ENCODE measurements at places on chromosomes 1 and 21.

DNA sequence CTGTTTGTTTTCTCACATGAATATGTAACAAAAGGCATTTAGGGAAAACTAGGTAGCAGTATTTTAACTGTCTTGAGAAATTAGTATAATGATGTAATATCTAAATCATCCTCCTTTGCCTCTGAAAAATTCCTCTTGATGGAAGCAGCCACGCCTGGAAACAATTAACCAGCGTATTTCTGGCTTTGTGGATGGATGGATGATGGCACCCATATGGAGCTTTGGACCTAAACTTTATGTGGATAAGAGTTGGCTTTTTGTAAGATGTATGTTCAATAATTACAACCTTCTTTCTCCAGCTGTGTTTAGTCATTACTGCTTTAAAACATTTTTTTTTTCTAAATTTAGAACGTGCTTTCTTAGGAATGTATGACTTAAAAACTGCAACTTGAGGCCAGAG lies 12.7 kb downstream of the CDCA8 start:
- no peak overlapping the region for H3K27ac ChIP-seq
- no peak for DNase-seq
- no peaks in the 10 kb centered on the region for H3K4me1 ChIP-seq
- H3K4me3 ChIP-seq: no peak overlapping the region
- H3K27me3 ChIP-seq: no peaks in the 10 kb centered on the region
- no peaks in the 10 kb centered on the region for H3K36me3 ChIP-seq

GRCh38 chr1:15384301-15384901 lies 25.3 kb upstream of the EFHD2 start:
- H3K27me3 ChIP-seq: no peaks in the 10 kb centered on the region
- H3K4me1 ChIP-seq: no peaks in the 10 kb centered on the region
- H3K27ac ChIP-seq: no peak overlapping the region
- H3K36me3 ChIP-seq: no peaks in the 10 kb centered on the region
- no peak overlapping the region for H3K4me3 ChIP-seq

DNA sequence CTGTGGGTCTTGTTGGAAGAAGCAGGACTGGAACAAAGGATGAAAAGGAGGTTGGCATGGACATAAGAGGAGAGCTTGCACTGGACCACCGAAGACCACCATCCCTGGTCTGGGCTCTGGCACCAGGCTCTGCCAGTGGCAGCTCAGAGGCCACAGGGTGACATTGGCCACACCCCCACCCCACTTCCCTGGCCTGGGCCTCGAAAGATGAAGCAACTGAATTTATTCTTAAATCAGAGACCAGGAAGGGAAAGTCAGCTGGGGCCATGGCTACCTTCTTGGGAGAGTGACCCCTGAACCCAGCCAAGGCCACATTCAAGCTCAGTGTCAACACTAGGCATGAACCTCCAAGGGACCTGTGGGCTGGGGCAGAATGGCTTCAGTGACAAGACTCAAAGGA lies 4.0 kb downstream of the KLHDC7A start:
- H3K27ac ChIP-seq: no peak overlapping the region
- H3K4me1 ChIP-seq: peaks cover 37% of the 10 kb centered on the region
- H3K4me3 ChIP-seq: no peak overlapping the region
- DNase-seq: no peak
- no peaks in the 10 kb centered on the region for H3K36me3 ChIP-seq

- peaks cover 5% of the 10 kb centered on the region for H3K36me3 ChIP-seq
- H3K27me3 ChIP-seq: no peaks in the 10 kb centered on the region
- no peak overlapping the region for H3K27ac ChIP-seq
- H3K4me1 ChIP-seq: peaks cover 7% of the 10 kb centered on the region
- no peak overlapping the region for H3K4me3 ChIP-seq
- no peak for DNase-seq
These were observed 15.9 kb upstream of the SRSF4 start for GRCh38 chr1:29197590-29197924.

GRCh38 chr1:22241250-22241649 lies 98.4 kb upstream of the WNT4 start:
- H3K4me3 ChIP-seq: no peak overlapping the region
- H3K27ac ChIP-seq: no peak overlapping the region
- no peak for DNase-seq
- no peaks in the 10 kb centered on the region for H3K36me3 ChIP-seq
- H3K27me3 ChIP-seq: no peaks in the 10 kb centered on the region
- no peaks in the 10 kb centered on the region for H3K4me1 ChIP-seq

DNA sequence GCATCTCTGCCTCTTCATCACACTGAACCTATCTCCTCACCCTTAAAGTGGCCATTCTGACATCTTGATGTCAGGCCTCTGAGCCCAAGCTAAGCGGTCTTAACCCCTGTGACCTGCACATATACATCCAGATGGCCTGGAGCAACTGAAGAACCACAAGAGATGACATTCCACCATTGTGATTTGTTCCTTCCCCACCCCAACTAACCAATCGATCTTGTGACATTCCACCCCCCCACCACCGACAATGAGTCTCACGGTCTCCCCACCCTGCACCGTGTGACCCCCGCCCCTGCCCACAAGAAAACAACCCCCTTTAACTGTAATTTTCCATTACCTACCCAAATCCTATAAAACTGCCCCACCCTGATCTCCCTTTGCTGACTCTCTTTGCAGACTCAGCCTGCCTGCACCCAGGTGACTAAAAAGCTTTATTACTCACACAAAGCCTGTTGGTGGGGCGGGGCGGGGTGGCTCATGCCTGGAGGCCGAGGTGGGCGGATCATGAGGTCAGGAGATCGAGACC lies 21.0 kb upstream of the PINK1 start:
- H3K4me3 ChIP-seq: no peak overlapping the region
- H3K27ac ChIP-seq: no peak overlapping the region
- no peaks in the 10 kb centered on the region for H3K36me3 ChIP-seq
- DNase-seq: no peak

DNA sequence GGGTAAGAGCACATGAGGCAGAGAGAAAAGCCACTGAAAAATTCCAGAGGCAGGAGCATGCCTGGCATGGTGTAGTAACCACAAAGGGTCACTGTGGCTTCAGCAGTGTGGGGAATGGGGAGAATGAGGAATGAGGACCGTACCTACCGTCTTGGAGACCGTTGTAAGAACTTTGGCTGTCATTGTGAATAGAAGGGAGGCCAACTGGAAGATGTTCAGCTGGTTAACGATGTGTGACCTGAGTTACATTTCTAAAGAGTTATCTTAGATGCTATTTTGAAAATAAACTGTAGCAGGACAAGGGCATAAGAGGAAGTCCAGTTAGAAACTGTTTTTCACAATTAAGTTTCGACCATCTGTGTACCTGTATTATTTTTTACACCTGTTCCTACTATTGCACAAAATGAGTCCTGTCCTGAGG lies 365.5 kb upstream of the SGIP1 start:
- H3K27ac ChIP-seq: no peak overlapping the region
- H3K27me3 ChIP-seq: no peaks in the 10 kb centered on the region
- DNase-seq: no peak
- no peaks in the 10 kb centered on the region for H3K4me1 ChIP-seq
- no peak overlapping the region for H3K4me3 ChIP-seq

- no peak for DNase-seq
- H3K4me1 ChIP-seq: peaks cover 14% of the 10 kb centered on the region
- no peak overlapping the region for H3K4me3 ChIP-seq
These were observed 4.7 kb downstream of the CPLANE2 start for GRCh38 chr1:16232316-16232710.

GRCh38 chr1:114607223-114607622 lies 25.8 kb upstream of the BCAS2 start:
- no peaks in the 10 kb centered on the region for H3K4me1 ChIP-seq
- H3K4me3 ChIP-seq: no peak overlapping the region
- no peak for DNase-seq

DNA sequence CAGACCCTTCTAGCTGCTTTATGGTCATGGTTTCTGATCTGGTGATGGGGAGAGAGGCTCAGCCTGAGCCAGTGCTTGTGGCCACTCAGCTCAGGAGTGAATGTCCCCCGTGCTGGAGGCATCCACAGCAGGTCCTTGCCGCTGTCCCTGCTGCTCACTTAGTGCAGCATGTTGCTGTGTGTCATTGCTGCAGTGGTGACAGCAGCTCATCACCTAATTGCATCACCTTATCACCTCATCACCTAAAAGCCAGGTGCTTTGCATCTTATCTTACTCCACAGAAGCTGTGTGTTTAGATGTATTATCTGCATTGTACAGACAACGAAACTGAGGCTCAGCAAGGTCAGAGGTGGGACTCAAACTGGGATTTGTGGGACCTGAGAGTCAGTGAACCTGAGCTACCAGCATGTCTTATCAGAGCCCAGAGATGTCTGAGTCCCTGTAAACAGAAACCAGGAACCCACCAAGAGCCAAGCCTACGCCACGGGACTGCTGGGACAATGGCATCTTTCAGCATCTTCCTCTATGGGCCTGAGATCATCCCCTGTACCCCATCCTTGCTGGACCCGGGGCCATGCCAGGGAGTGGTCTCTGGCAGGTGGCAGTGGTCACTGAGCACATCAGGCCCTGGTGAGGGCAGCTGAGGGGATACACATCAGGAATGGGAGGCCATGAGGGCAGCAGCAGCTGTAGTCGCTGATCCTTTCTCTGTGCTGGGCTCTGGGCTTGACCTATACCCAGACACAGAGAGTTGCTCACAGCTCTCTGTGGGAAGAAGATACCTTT lies 6.5 kb downstream of the PODN start:
- H3K4me1 ChIP-seq: no peaks in the 10 kb centered on the region
- H3K27me3 ChIP-seq: no peaks in the 10 kb centered on the region
- no peak overlapping the region for H3K27ac ChIP-seq

GRCh38 chr1:228351850-228352249 lies 54.8 kb downstream of the TRIM11 start:
- H3K27ac ChIP-seq: no peak overlapping the region
- no peak overlapping the region for H3K4me3 ChIP-seq
- no peaks in the 10 kb centered on the region for H3K27me3 ChIP-seq
- no peak for DNase-seq
- no peaks in the 10 kb centered on the region for H3K36me3 ChIP-seq
- no peaks in the 10 kb centered on the region for H3K4me1 ChIP-seq

DNA sequence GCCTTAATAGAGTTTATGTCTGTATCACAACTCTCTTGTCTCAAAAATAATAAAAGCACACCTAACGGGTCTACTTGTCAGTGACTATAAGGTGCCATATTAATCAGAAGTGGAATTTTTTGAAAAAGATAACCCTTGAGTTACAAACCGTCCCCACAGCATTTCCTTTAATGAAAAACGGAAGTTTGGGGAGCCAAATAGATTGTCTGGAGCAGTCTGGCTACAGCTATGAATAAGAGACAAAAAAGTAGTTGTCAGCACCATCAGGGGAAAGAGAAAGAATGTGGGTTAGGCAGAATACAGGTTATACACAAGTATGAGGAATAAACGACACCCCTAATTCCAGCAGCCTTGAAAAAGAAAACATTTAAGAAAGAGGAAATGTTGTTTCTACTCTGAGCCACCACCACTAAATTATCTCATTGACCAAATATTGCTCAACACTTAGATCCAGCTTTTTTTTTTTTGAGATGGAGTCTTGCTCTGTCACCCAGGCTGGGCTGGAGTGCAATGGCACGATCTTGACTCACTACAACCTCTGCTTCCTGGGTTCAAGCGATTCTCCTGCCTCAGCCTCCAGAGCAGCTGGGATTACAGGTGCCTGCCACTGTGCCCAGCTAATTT lies 29.4 kb upstream of the USP24 start:
- H3K36me3 ChIP-seq: no peaks in the 10 kb centered on the region
- peaks cover 8% of the 10 kb centered on the region for H3K4me1 ChIP-seq
- no peak overlapping the region for H3K4me3 ChIP-seq

DNA sequence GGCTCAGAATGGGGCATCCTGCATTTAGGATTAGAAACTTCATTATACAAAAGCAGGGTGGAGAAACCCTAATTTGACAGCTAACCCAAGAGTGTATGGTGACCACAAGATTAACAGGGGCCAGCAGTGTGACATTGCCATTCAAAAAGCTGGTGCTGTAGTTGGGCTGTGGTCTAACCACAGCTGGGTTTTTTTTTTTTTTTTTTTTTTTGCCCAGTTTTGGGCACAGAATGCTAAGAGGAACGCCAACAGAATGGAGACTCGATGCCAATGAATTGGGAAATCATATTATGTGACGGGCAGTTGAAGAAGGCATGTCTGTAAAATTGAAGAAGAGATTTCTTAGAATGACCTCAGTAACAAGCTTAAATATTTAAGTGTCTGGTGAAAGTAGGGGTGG lies 58.4 kb downstream of the NFIA start:
- no peak overlapping the region for H3K4me3 ChIP-seq
- DNase-seq: no peak
- H3K4me1 ChIP-seq: peaks cover 33% of the 10 kb centered on the region
- H3K27me3 ChIP-seq: no peaks in the 10 kb centered on the region

DNA sequence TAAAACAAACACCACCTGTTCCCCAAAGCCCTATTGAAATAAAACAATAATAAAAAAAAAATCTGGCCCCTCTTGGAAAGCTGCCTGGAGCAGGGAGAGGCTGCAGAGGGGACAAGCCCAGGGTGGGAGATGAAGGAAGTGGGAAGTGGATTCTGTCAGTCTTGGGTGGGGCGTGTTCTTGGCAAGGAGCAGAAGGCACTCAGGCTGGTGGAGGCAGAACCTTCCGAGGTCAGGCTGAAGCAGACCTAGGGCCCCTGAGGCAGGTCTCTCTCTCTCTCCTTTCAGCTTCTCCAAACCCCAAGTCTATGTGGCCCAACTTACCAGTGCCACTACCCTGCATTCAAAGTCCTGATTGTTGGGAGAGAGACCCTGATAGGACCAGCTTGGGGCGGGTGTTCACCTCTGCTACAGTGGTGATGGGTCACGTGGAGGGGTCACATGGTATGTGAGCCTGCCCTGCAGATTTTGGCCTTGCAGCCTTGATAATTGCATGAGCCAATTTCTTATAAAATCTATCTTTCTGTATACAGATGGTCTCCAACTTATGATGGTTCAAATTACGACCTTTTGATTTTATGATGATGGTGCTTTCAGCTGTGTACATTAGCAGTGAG lies 145.4 kb upstream of the C1orf174 start:
- H3K36me3 ChIP-seq: no peaks in the 10 kb centered on the region
- H3K4me3 ChIP-seq: no peak overlapping the region
- no peak overlapping the region for H3K27ac ChIP-seq

All from body of pancreas (tissue), 4 donors.